ENCODE measurements at places on chromosomes 2 and 18. TPM values are rescaled to one million over a fixed set of nuclear protein-coding genes. Genes with fewer than 3 reads are reported as not detected.

The TMEM237 gene
- total RNA-seq: 42.1 TPM

The MOGAT1 gene
- not detected for total RNA-seq

The COLEC12 gene
- total RNA-seq: 30.2 TPM

The CFAP210 gene
- not detected for total RNA-seq

The MAP3K20 gene
- 32.6 TPM for total RNA-seq

The SERPINB2 gene
- total RNA-seq: 28.1 TPM
